Hindlimb muscle (tissue), 1 donor: ENCODE measurements at places on chromosomes 12 and 14.

DNA sequence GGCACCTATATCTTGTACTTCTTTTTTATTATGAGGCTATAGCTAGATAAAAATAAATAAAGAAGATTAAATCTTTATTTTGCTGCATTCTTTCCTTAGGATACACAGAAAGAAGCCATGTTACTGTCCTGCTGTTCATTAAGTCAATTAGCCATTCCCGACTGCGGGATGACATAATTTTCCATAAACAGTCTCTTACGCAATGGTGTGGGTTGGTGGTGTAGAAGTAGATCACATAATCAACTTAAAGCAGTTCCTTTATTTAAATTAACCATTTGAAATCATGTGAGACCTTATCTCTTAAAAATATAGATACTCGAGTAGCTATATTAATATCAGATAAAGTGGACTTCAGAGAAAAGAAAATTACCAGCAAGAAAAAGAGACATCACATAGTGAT is 40.2 kb downstream of the TAOK3 start:
- DNase-seq, result no peak

GRCh38 chr12:40016980-40017379 is 88.9 kb downstream of the SLC2A13 start:
- no peak for DNase-seq

DNA sequence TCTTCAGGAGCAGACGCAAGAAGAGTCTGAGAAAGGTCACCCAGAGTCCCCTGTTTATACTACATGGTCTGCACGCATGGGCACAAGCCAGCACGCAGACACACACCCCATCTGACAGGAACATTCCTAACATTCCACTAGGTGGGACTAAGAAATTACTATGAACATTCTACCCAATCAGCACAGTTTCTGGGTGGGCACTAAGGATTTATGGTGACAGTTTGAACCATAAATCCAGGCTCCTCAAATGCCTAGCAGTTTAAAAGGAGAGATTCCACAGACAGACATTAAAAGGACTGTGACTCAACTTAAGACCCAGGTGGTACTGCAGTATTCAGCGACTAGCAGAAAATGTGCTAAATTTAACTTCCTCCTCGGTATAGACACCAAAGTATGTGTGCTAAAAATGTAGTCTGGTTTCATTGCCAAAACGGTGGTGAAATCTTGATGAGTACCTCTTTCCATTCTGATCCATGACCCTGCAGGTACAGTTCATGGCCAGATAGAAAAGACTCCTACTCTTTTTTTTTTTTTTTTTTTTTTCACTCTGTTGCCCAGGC is 16.2 kb downstream of the ABHD4 start:
- DNase-seq, result peak; percentile 10

DNA sequence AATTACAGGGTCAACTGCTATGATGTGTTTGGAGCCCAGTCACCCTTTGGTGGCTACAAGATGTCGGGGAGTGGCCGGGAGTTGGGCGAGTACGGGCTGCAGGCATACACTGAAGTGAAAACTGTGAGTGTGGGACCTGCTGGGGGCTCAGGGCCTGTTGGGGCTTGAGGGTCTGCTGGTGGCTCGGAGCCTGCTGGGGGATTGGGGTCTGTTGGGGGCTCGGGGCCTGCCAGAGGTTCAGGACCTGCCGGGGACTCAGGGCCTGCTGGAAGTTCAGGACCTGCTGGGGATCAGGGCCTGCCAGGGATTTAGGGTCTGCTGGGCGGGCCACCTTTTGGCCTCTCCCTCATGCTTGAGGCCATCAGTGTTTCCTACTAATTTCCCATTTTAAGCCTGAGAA is 37.1 kb downstream of the ALDH2 start:
- DNase-seq, result no peak

DNA sequence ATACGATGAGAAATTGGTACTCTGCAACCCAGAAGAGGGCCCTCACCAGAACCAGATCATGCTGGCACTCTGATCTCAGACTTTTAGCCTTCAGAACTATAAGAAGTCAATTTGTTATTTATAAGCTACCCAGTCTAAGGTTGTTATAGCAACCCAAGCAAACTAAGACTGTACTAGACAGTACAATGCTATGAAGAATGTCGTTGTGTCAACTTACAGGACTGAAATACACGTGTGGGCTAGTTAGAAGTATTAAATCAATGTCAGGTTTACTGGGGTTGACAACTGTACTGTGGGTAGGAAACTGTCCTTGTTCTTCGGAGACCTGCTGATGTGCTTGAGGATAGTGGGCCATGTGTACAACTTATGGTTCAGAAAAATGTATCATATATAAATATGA is 19.7 kb downstream of the DUSP16 start:
- DNase-seq, result no peak

DNA sequence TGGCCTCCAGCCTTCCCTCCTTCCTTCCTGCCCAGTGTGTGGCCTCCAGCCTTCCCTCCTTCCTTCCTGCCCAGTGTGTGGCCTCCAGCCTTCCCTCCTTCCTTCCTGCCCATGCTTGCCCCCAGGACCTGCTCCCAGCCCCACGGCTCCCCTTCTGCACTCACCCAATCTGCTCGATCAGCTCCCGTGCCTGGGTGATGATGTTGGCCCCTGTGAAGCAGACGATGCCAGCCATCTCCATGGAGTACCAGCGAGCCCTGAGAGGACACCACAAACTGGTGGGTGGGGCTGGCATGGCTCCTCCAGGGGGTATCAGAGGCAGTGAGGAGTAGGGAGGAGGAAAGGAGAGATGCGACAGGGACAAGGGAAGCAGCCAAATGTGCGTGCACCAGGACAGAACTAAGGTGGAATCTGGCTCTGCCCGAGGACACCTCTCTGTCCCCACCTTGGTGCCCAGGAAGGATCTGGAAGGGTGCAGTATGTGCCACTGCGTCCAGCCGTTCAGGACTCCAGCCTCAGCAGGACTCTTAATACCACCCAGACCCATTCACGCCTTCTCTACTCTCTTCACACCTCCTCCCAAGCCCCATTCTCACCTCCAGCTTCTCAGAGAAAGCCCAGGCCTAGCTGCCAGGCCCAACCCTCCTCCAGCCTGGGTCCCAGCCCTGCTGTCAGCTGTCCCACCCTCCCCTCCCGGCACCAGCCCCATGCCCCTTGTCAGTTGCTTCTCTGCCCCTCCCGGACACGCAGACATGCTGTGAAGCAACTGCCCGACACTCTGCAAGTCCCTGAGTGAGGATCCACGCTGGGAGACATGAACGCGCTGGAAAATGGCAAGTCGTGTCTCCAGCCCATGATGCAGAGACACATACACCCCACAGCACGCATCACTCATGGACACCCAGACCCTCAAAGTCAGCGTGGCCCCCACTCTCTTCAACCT is 22.7 kb downstream of the POLE start:
- no peak for DNase-seq

DNA sequence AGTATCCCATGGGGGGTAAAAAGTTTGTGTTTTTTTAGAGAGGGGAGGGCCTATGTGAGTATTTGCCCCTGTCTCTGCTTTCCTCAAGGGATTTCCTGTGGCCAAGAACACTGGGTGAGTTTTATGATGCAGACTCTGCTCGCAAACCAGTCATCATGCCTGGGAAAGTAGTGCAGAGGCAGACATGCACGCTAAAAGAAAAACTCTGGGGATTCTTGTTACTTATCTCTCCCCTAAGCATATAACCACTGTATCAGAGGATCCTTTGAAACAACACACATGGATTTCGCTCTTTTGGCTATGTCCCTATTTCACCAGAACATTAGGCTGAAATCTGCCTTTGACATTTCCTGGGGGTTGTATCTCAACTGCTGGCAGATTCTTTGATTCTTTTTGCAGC is 1845.8 kb upstream of the SEL1L start:
- DNase-seq, result no peak

DNA sequence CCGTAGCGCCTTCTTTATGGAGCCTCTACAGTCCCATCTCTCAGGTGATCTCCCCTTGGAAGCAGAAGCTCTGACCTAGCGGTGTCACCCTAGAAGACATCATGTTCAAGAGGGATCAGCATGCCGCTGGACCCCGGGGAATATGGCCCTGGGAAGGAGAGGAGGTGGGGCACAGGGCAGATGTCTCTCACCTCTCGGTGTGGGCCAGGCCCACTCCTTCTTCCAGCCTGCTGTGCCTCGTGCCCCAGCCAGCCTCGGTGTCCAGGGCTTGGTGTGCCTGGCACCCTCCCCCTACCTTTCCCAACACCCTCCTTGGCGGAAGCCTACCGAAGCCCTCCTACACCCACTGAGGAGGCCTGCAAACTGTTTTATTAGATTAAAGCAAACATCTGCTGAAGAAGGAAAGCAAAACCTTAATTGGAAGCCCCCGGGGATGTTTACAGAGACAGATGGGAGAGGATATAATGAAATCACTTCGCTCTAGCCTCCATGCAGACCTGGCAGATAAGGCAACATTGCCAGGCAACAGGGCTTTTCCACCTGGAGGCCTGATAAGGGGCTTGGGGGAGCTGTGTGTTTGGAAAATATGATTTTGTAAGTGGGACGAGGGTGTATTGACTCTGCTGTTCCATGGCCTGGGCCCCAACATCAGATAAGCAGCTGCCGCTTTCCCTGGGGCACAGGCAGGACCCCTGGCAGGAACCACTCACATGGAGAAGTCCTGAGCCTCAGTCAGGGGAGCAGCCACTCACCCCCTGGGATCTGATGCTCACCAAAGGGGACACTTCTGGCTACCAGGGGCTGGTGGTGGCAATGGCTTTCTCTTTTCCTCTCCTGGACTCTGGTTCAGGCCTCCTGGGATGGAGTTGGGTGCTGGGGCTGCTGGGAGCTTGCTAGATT is 5.7 kb upstream of the CHGA start:
- no peak for DNase-seq

GRCh38 chr14:24279301-24280186 is 8.1 kb upstream of the RABGGTA start:
- no peak for DNase-seq

GRCh38 chr12:19484738-19485137 is 45.4 kb downstream of the AEBP2 start:
- no peak for DNase-seq

GRCh38 chr12:107288414-107289127 is 195.2 kb upstream of the CRY1 start:
- DNase-seq, result no peak

DNA sequence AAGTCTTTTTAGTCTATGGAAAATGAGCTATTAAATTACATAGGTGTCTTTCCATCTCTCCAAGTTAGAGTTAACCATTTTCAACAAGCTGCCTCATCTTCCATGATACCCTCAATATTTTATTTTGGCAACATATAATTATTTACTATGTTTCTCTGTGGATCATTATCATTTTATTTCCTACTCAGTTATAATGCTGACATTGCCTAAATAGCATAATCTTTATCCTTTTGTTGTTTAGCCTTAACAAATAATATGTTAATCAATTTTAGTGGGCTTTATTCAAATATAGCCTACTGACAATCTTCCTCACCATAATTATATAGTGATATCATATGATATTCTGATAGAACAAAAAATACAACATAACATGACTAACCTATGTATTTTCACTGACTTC is 1044.8 kb upstream of the FOXG1 start:
- no peak for DNase-seq

DNA sequence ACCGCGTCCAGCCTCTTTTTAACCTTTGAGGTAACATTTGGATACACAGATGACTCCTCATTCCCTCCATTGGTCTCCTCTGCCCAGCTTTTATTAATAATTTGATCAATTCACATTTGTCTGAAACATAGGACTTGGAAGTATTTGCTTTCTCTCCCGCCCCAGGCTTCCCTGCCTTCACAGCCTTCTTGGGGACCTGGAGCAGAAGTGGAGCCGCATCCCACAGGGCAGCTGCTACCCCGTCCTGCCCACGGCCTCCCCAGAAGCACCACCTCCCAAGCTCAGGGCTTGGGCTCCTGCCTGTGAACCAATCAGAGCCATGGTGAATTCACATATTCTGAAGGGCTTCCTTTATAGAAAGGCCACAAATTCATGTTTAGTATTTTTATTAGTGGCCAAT is 97.6 kb downstream of the PIWIL1 start:
- no peak for DNase-seq

DNA sequence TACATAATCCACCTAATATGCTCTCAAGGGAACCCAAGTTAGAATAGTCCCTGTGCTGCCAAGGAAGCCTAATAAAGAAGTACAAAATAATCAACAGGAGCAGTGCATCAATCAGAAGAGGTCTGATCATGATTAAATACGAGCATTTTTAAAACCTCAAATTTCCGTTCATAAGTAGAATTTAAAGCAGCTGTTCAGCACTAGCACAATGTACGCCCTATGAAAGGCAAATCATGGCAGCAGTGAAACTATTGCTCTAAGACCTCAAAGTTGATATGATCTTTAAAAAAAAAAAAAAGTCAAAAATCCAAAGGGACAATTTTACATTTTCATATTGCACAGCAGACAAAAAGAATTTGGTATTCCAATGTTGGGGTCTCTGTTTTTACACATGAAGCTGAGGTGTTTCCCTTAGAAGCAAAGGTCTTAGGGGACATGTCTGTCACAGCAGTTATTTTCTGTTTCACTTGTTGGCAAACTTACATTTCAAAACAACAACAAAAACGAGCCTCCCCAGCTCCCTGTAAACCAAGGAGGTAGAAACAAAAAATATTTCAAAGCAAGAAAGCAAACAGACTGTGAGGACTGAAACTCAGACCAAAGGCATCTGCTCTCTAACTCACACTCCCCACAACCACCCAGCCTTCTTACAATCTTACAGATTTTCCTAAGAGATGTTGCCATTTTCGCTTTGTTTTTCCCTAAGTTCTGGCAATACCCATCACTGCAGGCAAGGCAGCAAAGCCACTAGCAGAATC is 28.2 kb downstream of the SOX5 start:
- DNase-seq, result no peak

DNA sequence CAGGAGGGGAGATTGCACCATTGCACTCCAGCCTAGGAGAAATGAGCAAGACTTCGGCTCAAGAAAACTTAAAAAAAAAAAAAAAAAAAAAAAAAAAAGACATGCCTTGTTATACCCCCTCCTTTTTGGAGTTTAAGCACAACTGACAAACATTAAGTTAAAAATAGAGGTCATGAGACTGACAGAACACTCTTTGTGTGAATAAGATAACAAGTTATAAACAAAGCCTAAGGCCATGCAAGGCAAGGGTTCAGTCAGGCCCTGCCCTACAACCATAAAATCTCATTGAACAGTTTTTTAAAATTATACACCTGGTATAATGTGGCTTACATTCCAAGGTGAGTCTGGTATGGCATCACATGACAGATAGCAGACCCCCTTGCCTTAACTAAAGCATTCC is 39.3 kb downstream of the TSPAN19 start:
- DNase-seq, result no peak

DNA sequence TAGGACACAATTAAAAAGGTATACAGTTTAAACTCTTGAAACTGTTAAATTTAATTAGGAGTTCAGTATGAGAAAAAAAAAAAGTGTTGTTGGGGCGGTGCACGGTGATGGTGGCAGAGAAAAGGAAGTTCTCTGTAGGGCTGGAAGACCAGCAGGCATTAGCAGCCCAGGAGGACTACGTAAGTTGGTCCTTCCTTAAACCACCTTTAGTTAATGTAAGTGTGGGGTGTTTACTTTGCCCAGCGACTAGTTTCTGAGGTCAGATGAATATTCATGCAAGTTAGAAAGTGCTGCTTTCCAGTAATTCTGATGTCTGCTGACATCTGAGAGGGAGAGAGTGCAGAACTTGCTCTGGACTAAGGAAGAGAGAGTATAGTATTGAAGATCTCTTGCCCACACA is 54.9 kb downstream of the NKX2-1 start:
- DNase-seq, result no peak
